ENCODE measurements at places on chromosomes 7 and 10.

DNA sequence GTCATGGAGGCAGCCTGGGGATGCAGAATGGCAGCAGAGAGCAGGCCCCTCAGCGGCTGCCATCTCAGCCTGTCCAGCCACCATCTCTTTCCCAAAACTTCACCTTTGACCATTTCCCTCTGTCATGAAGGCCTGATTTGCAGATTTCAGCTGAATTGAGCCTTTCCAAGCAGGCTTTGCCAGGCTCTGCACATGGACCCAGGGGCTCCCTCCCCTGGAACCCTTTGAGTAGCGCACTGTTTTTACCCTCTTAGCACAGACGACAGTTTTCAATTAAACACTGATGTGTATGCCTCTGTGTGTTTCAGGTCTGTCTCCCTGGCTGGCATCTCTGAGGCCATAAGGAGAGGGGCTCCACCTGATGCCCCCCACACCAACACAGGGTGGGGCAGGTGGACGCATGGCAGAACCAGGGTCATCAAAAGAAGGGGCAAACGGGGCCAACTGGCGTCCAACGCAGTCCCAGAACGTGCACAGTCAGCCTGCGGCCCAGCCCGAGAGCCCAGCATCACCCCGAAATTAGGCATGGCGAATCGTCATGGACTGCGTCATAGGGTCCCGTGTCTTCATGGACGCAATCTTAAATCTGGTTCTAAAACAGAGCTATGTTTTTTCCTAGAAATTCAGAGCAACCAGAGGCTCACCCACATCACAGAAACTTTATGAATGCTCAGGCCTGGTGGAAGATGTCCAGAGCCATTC, 185.0 kb upstream of the TCERG1L start:
- no peak for DNase-seq

DNA sequence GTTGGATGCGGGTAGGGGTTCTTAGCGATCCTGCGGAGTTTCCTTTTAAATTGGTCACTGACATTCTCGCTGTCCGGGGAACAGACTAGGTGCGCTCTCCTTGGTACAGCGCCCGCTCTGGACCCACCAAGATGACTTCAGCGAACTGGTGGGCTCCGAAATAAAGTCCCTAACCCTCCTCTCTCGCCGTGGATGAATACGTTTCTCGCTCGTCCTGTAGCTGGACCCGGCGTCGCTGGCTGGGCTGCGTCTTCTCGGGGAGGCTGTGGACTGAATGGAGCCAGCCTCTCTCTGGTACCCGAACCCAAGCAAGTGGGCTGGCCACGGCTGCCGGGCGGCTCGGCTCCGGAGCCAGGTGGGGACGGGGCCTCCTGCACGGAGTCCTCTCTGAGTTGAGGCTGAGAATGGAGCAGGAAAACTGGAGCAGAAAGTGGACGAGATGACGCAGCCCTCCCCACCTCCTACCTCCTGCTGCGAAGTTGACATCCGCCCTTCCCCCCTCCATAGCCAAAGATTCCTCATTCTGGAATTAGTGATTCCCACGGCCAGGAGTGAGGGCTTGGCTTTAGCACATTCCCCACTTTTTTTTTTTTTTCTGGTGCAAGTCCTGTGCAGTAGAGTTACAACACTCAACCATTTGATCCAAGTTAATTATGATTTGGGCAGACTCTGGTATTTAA, 1.5 kb downstream of the UNC5B start:
- DNase-seq = no peak

DNA sequence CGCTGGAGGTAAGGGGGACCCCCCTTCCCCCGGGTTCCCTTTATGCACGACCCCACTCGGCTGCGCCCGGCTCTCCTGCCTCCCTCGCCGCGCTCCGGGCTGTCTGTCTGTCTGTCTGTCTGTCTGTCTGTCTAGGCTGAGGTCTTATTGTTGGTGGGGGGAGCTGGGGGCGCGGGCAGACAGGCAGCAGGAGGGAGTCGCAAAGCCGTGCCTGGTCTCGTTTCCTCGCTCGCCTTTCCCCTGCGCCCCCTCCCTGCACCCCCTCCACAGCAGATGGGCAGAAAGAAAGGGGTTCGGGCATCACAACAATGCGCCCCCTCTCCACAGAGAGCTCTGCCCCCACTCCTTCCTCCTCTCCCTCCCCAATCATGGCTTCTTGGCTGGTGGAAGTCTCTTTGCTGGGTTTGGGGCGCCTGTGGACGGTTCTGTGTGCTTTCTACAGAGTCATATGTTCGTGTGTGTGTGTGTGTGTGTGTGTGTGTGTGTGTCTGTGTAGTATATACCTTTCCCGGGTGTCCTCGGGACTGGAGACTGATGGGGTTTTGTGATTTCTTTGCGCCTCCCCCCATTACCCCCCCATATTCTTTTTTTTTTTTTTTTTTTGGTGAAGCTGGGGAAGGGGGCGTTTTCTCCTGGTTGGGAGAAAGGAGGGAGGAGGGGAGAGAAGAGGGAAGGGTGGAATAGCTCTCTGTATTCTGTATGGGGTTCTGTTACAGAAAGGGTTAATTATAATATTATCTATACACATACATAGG, 1.9 kb downstream of the AUTS2 start:
- DNase-seq = no peak

- DNase-seq = no peak
Observed at GRCh38 chr7:28168393-28169158, 12.0 kb downstream of the JAZF1 start.

GRCh38 chr10:74231375-74231774, 80.4 kb downstream of the ADK start:
- no peak for DNase-seq

DNA sequence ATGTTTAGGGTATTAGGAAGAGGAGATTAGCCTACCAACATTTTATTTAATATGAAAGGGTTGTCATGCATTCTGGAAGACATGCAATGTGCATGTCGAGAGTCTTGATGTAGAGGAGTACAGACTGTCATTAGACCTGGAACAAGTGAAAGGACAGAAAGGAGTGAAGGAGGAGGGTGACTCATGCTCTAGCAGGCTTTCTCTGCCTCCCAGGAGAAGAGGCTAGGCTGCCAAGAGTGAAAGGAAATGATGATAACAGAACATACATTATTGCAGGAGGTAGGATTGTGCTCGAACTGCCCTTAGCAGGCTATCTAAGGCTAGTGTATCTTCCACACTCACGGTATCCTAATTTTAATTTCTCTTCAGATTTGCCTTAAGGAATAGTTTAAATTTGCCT, 228.8 kb downstream of the EXOC4 start:
- no peak for DNase-seq

DNA sequence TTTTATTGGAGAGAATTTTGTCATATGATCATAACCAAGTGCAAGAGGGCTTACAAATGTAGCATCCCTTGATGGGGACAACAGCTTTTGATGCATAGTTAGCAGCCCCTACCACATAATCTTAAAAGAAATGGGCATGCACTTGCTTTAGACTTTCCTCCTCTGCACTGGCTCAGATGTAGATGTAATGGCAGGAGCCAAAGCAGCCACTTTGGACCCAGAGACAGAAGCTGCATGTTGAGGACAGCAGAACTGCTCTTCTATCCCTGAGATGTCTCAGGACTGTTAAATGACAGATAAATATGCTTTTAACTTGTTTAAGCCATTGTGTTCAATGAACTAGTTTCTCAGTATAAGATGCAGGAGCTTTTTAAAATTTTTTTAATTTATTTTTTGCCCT, 450.7 kb downstream of the TYW1 start:
- DNase-seq = no peak
